ENCODE measurements at places on chromosomes 4 and X.

GRCh38 chrX:48835524-48836329 is at the start of gene PCSK1N:
TSS of gene PCSK1N (minus strand) at chrX:48835610. CDS start at chrX:48835532, 78 bp downstream.
- peak; percentile 67 for DNase-seq

- no peak for DNase-seq
Observed at GRCh38 chr4:147735413-147736301, 3.8 kb downstream of the ARHGAP10 start.

GRCh38 chr4:10861036-10861435 is 176.5 kb upstream of the CLNK start:
- no peak for DNase-seq

DNA sequence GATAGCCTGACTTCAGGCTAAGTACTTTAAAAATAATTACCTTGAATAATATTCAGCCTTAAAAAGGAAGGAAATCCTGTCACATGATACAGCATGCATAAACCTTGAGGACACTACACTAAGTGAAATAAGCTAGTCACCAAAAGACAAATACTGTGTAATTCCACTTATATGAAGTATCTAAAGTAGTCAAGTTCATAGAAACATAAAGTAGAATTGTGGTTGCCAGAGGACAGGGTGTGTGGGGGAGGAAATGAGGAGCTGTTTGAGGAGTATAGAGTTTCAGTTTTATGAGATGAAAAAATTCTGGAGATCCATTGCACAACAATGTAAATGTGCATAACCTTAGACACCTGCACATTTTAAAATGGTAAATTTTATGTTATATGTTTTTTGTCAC is 5.6 kb upstream of the STPG2 start:
- DNase-seq, result no peak

Data from NCI-H345 (cell line).